ENCODE measurements at places on chromosomes 12 and 14. TPM values are rescaled to one million over a fixed set of nuclear protein-coding genes. Genes with fewer than 3 reads are reported as not detected.

- DNase-seq = no peak
These were observed 31.1 kb upstream of the TMX1 start for GRCh38 chr14:51208982-51209381.

DNA sequence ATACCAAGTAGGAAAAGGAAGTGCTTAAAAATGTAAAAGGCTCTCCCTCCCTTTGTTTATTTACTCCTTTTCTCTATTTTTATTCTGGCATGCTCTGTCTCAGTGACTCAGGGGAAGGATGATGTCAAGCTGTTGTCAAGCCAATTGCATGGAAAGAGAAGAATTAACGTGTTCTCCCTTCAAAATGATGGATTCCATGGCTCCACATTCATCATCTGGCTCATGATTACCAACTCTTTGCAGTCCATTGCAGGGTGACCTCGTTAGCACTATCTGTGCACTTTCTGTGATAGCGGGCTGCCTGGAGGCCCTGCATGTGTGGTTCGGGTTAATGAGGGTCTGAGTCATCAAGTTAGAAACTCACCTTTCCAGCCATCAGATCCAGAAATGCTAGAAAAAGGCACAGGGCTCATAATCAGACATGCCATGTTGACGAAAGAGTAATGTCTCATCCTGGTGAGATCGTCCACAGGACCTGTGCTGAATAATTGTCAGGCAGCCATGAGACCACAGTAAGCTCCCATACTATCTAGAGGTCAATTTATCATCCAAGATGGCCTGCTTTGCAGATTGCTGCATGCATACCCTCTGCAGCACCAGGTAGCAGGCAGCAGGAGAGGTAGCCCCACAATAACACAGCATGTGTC lies 79.2 kb upstream of the BTG1 start:
- no peak for DNase-seq

DNA sequence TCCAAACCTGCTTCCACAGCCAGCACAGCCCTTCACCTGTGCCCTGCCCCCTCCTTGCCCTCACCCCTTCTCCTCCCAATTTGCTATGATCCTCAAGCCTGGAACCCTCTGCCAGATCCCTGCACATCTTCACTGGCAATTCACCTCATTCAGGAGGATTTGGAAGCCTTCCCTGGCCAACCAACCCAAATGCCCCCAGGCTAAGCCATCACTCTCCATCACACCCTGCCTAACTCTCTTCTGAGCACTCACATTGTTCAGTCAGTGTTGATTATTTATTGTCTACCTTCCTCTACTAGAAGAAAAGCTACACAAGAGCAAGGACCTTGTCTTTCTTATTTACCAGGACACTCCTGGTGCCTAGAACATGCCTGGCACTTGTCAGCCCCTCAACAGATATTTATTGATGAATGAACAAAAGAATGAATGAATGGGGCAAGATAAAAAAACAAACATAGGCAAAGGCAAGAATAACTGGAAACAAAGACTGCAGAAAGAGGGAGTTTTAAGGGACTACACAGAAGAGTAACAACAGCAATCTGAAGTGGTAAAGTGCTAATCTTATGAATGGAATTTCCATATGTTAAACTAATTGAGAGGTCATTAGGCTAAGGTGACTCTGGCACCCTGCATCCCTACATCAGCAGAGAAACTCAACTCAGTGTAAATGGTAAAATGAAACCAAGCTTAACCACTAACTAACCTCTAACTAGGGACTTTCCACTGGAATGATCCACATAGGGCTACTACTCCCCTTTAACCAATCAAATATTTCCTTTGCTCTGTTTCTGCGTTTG lies 33.4 kb downstream of the TMTC1 start:
- DNase-seq = no peak

GRCh38 chr12:108838194-108839017 lies 19.0 kb downstream of the SSH1 start:
- DNase-seq = peak; percentile 48

GRCh38 chr12:47080725-47081502 lies 1.2 kb upstream of the AMIGO2 start:
- no peak for DNase-seq

GRCh38 chr14:69042787-69043444 lies 63.8 kb upstream of the ACTN1 start:
- no peak for DNase-seq

- DNase-seq = no peak
These were observed 147.9 kb upstream of the STXBP6 start for GRCh38 chr14:25197885-25198284.

- DNase-seq = no peak
These were observed 226.2 kb downstream of the ADAMTS20 start for GRCh38 chr12:43325786-43326185.

GRCh38 chr14:67763158-67763822 lies 53.1 kb downstream of the ZFYVE26 start:
- DNase-seq = no peak

- DNase-seq = no peak
These were observed 156.7 kb downstream of the TMTC3 start for GRCh38 chr12:88298761-88299242.

DNA sequence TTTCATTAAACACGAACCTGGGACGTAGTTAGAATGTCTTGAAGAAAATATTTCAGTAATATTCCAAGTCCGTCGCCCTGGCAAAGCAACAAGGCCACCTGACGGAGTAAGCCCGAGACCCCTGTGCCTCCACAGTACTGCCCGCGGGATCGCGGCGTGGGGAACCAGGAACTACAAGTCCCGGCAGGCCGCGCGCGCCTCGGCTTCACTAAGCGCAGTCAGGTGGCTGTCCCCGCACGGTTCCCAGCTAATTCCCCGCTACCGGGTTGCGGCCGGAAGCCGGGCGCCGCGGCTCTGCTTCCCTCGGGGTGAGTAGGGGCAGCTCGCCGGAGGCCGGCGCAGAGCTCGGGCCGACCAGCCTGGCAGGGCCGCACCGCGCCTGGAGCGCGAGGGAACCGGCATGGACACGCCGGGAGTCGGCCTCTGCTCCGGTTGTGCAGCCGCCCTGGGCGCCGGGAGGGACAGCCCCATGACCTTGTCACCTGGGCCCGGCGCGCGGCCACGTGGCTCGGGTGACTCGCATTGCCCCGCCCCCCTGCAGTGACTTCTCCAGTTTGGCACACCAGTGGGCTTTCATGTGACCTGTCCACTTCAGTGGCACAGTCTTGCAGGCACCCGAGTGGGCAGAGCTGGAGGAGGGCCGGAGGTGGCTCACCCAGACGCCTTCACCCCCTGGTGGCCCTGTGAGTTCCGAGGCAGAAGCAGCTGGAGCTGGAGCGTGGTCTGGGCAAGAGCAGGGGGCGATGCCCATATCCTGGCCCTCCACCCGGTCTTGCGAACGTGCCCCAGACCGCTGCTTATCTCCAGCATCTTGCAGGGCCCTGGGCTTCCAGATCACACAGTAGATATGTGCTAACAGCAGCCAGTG lies at the start of gene ADCK1:
TSS of gene ADCK1 (plus strand) at position 247 of the 868 bp plus-strand sequence. CDS start 18,870 bp downstream, outside the sequence.
- DNase-seq = peak; percentile 94

DNA sequence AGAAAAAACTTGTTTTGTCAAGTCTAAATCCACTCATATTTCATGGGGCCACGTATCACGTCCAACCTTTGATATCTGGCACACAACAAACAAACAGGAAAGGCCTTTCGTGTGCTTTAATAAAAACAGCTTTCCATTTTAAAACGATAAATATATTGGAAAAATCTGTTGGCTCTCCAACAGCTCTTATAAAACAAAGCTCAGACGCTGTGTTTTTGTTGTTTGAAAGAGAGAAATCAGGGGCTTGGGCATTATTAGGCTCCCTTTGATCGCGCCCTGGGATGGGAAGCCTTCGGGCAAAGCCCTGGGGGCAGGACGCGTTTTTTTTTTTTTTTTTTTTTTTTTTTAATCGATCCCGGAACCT lies 429 bp upstream of the PLEKHA5 start:
- no peak for DNase-seq

DNA sequence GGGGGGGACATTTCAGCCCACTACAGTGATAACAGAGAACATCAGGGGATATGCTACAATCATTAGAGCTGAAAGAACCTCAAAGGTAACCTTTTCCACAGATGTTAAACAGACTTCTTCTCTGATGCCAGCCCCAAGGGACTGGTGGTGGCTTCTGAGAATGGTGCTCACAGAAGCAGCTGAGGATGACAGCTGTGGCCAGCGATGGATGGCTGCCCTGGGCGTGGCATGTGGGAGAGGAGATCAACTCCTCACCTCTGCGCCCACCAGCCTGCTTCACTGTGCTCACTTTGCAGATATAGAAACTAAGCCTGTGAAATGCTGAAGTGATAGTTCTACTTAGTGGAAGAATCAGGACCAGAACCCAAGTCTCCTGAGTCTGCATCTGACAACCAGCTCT lies 33.0 kb downstream of the FOXN3 start:
- DNase-seq = no peak

DNA sequence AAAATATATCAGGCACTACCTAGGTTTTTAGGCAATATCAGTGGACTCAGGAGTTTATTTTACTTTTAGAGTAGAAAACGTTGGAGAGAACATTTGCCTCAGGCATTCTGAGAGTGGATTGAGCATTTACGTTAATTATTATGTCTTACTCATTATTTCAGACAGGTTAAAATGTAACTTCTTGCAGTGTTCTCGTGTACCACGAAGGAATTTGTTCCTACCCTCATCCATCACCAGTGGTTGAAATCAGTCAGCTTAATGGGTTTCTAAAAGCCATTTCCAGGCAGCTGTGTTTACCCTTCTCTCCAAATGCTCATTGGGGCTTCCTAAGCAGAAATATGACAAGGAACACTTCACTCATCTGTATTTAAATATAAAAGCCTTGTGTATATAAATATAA lies 9.1 kb upstream of the LDHB start:
- DNase-seq = no peak

DNA sequence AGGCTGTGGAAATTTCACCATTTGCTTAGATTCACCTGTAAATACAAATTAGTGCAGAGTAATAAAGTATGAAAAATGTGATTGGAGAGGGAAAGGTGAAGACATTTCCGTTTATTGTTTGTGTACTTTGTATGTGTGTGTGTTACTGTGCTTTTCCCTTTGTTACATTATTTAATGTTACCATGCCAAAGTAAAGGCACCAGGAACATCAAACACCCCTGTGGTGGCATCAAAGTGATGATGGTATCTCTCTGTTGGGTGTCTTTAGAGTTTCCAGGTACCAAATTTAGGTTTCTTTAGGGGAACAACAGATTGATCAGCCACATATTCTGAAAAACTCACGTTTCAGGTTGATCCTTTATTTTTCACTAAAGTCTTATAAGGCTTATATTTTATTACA lies 189.0 kb upstream of the FBXO33 start:
- no peak for DNase-seq

DNA sequence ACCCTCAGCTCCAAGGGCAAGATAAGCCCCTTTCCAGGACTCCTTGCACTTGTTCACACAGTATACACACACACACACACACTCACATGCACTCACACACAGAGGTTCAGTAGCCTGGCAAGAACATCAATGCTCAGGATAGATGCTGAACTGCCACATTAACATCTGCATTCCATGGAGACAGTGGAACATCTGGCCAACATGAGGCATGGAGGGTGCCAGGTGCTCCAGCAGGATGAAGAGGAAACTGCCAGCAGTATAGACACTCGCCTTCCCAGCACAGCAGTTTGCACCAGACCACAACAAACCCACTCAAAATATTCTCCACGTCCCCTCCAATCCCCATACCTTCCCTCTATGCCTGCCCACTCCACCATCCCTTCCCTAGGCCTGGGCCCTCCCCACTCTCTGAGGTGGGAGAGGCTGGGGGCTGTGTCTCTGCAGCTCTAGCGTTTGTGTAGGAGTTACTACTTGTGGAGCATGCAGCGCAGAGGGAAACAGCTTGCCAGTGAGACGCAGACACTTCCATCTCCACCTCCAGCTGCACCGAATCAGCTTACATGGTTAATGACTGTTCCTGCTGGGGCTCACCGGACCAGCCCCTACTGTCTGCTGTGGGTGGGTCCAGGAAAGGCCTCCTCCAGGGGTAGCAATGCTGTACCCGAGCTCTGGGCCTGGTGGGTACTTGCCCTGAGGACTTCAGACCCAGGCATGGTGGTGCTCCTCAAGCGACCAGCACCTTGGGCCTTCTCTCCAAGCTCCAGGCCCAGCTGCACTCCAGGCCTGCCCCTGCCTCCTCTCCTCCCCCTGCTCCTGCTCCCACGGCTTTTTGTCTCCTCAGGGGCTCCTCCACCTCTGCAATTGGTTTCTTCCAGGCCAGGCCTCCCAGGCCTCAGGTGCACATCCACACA lies 18.6 kb upstream of the PLEKHG3 start:
- DNase-seq = no peak

- DNase-seq = no peak
These were observed 2.6 kb downstream of the PDE6H start for GRCh38 chr12:14975457-14975856.

- no peak for DNase-seq
These were observed 84.5 kb upstream of the EGLN3 start for GRCh38 chr14:34035177-34035933.

GRCh38 chr14:55448141-55448614 lies 7.8 kb upstream of the TBPL2 start:
- DNase-seq = no peak

GRCh38 chr12:92465786-92466295 lies 236.9 kb upstream of the PLEKHG7 start:
- DNase-seq = no peak

- DNase-seq = no peak
These were observed 89.6 kb downstream of the MSRB3 start for GRCh38 chr12:65368055-65368454.

- no peak for DNase-seq
These were observed 1.1 kb upstream of the PRKAG1 start for GRCh38 chr12:49019443-49020324.

DNA sequence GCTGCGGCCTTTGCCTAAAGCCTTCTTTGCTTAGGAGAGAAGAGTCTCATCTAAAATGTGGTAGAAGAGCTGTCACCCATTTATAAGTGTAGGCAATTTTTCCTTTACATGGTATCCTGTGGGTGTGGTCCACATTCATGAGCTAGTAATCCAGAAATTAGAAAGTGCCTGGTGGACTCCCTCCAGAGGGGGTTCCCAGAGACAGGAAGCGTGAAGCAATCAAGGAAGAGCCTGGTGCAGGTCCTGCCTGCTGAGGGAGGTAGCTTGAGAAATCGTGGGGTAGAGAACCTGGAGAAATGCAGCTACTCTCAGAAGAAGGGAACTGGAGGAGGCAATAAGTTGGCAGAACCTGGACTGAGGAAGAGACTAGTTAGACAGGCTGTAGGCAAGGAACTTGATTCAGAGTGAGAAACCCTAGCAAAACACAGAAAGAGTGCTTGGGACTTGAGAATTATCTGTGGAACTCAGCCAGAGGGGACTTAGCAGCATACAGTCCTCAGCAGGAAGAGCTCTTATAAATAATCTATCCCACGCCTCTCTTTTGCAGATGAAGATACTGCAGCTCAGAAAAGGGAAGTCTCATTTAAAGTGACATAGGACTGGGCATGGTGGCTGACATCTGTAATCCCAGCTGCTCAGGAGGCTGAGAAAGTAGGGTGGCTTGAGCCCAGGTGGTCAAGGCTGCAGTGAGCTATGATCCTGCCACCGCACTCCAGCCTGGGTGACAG lies 182.4 kb upstream of the CCND2 start:
- no peak for DNase-seq

- no peak for DNase-seq
These were observed 425.2 kb downstream of the GALC start for GRCh38 chr14:87567618-87568295.

The CD69 gene
- 1.2 TPM for total RNA-seq

The DNM1L gene
- total RNA-seq = 153 TPM

The CPNE8 gene
- 26.7 TPM for total RNA-seq

The CCNK gene
- 34.8 TPM for total RNA-seq

The NOPCHAP1 gene
- total RNA-seq = 12.7 TPM

The KERA gene
- not detected for total RNA-seq

The AKAP3 gene
- 4.9 TPM for total RNA-seq

The SMCO3 gene
- total RNA-seq = not detected

The TOMM20L gene
- not detected for total RNA-seq

The SLC10A1 gene
- total RNA-seq = not detected

The ACOT6 gene
- not detected for total RNA-seq

The PIP4K2C gene
- 102 TPM for total RNA-seq

The TPI1 gene
- total RNA-seq = 736 TPM
